ENCODE measurements at places on chromosomes 2 and 18.

- no peak for DNase-seq
These were observed 52.0 kb upstream of the NFATC1 start for GRCh38 chr18:79343567-79344207.

- no peak for DNase-seq
These were observed 2.0 kb downstream of the SP9 start for GRCh38 chr2:174336501-174337336.

GRCh38 chr18:23131693-23132319 lies 3.5 kb upstream of the CABLES1 start:
- DNase-seq: peak; percentile 76

GRCh38 chr2:105398336-105399206 lies at the start of gene FHL2:
Gene FHL2, minus strand, starts transcription at chr2:105399051. Its CDS starts 12,535 bp downstream, at chr2:105386516.
- DNase-seq: peak; percentile 89

DNA sequence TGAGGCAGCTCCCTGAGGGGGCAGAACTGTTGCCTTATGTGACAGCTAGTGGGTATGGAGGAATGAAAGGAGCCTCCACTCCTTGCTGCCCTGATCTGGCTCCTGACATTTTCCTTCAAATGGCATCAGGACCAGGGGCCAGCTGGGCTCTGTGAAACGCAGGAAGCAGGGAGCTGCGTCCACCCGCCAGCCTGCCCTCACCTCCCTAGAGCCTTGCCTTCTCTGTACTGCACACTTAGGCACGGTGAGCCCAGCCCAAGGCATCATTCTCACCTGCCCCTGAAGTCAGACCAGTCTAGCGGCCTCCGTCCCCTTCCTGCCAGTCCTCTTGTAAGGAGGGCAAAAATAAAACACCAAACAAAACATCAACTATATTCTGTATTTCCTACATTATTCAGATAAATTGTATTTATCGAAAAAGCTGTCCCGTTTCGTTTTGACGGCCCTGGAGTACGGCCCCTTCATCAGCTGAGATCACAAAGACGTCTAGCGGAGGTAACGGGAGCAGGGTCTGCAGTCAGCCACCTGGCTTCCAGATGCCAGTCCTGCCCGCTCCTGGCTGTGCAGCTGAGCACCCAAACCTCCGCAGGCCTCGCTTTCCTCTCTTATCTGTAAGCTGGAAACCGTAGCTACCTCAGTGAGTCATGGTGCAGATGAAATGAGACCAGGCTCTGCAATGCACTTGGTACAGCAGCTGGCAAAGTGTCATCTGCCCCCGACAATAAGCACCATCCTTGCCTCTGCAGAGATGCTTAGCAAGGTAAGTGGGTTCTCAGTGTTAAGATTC lies 6.9 kb upstream of the CTDP1 start:
- DNase-seq: no peak

DNA sequence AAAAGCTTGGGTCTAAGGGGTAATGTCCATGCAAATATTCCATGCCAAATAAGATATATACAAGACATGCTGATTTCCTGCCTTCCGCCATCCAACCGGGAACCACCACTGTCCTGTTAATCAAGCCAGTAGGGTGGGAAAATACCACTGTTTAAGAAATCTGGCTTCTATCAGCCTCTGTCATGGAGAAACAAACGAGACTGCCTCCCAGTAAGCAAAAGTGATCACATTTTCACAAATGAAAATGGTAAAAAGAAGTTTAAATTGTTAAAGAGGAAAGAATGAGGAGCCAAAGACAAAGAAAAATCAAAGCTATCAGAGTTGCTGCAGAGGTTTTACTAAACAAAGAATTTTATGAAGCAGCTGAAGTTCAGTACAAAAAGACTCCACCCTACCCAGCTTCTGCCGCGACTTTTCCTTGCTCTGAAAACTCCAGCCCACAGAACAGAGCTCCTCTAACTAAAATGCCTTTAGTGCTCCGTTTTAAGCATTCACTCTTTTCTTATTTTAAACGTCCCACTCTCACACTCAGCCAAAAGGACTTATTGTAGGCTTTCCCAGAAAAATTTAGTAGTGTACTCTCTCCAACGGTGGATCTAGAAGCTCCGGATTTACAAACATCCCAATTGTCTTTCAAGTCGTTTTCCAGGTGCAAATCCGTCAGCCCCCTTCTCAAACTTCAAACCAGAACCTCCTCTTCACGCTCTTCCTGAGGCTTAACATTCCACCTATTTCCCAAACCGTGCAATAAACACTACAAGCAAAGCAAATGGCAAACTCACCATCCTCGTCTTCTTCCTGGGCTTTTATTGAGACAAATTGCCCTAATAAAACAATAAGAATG lies 613 bp downstream of the COL5A2 start:
- no peak for DNase-seq

GRCh38 chr2:164504253-164504652 lies 117.0 kb downstream of the GRB14 start:
- DNase-seq: no peak

GRCh38 chr18:79607361-79607952 lies 72.1 kb upstream of the CTDP1 start:
- DNase-seq: no peak

- DNase-seq: no peak
These were observed 17.2 kb downstream of the FAM98A start for GRCh38 chr2:33581872-33582271.

DNA sequence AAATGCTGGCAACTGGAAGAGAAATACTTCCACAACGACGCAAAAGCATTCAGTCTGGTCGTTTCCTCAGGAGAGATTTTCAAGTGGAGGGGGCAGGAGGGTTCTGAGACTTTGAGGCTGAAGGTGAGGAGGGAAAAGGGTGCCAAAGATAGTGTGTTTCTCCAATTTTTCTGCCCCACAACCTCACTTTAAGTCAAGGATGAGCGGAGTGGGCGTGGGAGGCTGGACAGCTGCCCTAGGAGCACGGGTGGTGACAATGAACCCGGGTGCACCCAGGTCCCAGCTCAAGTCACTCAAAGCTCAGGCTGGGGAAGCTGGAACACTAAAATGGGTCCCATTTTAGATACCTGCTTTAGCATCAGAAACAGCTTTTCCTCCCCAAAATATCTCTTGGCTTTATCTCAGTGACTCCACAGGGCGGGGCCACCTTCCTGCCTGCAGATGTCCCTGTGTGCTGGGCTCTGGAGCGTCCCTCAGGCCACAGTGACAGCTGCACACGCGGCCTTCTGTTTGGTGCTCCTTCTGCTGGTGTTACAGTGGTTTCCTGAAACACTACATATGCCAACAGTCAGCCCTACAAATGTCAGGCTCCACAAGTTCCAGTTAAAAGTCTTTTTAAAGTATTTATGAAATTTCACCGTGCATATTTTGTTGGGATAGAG lies 1.4 kb upstream of the MBP start:
- DNase-seq: no peak

DNA sequence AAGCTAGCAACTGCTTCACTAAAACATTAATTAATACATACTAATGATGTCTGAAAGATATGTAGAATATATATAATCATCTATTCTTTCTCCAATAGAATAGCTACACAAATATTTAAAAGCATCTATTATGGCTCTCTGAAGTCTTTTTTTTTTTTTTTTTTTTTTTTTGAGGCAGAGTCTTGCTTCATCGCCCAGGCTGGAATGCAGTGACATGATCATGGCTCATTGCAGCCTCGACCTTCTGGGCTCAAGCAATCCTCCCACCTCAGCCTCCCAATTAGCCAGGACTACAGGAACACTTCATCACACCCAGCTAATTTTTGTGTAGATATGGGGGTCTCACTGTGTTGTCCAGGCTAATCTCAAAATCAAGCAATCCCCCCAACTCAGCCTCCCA lies 120.4 kb upstream of the KYNU start:
- no peak for DNase-seq

- no peak for DNase-seq
These were observed 91.5 kb downstream of the MREG start for GRCh38 chr2:215921895-215922294.

GRCh38 chr2:37631292-37631691 lies 40.1 kb downstream of the CDC42EP3 start:
- no peak for DNase-seq

GRCh38 chr2:212914392-212914791 lies 237.0 kb downstream of the IKZF2 start:
- DNase-seq: no peak

- no peak for DNase-seq
These were observed 68.0 kb downstream of the NPAS2 start for GRCh38 chr2:100887713-100888495.

DNA sequence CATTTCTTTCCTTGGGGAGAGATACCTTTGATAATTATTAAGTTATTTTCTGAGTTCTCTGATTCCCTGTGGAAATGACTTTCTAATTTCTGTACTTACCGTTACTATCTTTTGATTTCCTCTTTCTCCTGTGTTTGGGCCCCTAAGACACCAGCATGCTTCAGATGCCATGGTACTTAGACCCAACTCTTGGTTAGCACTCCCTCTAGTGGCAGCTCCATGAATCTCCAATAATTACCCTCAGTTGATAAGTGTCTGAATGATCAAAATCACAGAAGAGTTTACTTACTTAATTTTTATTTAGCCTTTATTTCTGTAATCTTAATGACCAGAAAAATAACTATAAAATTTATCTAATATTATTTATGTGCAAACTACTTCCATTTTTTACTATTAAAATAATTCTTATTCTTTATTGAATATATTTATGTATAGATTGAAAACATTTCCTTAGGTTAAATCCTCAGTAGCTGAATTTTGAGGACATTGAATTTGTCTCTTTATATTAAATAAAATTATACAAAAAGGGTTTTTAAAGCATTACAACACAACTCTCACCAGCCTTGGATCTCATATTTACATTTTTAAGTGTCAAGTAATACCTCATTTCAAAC lies 300.4 kb downstream of the KCNS3 start:
- DNase-seq: peak; percentile 35

DNA sequence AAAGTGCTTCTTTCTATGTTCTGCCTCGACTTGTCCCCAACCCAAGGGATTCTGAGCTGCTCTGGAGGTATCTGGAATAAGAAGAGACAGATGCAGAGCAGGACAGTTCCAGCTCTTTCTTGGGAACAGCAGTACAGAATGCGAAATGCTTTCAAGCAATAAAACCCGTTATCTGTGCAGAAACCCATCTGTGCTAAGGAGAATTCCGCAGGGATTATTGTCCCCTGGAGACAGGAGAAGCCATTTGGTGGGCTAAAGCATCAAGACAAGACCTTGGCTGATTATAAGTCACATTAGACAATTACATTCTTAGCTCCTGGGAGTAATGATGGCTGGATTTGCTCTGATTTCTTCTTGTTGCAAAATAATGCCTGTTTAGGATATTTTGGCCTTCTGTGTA lies 185.4 kb upstream of the GLI2 start:
- DNase-seq: no peak

- DNase-seq: no peak
These were observed 96.8 kb downstream of the DNAH6 start for GRCh38 chr2:84613082-84613481.

GRCh38 chr2:99088017-99088416 lies 53.5 kb upstream of the C2orf15 start:
- no peak for DNase-seq

DNA sequence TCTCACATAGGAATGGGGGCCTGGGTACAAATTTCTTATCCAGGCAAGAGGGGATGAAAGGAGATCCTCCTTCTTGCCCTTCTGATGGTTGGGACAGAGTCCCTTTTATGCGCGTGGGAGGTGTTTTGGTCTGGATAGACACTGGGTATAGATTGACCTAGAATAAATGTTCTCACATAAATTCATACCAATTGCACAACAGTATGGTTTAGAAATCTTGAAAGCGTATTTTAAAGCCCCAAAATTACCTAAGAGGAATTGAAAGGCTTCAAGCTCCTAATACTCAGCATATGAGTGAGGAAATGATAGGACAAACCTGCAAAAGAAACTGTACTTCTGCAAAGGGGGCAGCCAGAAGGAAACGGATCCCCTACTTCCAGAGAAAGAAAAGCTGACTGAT lies 2.6 kb upstream of the BCL2 start:
- DNase-seq: no peak

DNA sequence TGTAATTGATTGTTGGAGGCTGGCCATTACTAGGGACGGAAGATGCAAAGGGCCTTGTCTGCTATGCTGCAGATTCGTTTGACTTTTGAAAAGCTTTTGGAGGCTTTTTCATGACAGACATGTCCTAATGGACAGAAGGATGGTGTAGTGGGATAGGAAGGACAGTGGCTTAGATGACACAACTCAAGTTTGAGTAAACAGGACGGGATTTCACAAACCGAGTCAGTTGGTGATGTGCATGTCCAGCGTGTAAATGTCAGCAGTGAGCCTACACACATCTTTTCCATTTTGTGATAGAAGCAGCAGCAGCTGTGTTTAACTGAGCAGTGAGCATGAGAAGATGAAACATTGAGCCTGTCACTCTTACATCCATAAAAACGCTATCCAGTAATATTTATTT lies 76.0 kb downstream of the NCK2 start:
- DNase-seq: no peak

- DNase-seq: no peak
These were observed 74.0 kb downstream of the PMS1 start for GRCh38 chr2:189858291-189858690.

- no peak for DNase-seq
These were observed 25.8 kb upstream of the DLX2 start for GRCh38 chr2:172128484-172128883.

DNA sequence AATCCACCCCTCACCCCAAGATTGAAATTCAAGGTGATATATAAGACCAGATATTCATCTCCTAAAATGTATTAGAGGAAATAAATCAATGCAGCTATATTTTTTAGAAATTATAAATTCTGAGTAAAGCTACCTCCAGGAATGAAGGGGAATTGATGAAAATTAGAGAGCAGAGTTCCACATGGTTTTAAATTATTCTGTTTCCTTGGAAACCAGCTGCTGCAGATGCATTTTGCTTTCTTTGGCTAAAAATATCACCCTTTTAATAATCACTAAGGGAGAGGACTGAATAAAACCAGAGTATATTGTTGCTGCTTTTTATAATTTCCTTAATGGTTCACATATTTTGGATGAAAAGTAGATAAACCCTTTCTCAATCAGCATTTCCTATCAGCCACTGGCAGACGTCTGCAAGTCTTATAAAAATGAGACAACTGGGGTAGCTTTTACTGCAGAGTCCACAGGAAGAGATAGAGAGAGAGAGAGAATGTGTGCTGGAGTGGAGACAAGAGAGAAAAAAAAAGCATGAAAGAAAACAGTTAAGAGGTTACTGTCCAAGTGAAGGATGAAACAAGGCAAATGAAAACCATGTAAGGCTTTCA lies 2.0 kb downstream of the CSRNP3 start:
- no peak for DNase-seq

GRCh38 chr2:62254424-62255266 lies 58.7 kb downstream of the B3GNT2 start:
- no peak for DNase-seq

DNA sequence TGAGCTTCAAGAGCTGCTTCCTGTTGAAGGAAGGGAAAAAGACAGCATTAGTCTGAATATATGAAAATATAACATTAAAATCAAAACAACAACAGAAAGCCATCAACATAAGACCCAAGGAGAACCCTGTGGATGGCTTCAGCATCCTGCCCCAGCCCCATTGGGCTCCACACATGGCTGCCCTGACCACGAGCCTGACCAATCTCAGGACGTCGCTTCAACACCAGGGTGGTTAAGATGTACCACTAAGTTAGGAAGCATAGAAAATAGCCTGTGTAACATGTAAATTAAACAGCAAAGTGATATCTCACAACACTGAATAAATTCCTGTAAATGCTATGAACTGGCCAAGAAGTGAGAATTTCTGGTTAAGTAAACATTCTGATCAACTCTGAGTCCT lies 77.2 kb upstream of the CD226 start:
- DNase-seq: no peak
